ENCODE measurements at places on chromosomes 7 and 10.

DNA sequence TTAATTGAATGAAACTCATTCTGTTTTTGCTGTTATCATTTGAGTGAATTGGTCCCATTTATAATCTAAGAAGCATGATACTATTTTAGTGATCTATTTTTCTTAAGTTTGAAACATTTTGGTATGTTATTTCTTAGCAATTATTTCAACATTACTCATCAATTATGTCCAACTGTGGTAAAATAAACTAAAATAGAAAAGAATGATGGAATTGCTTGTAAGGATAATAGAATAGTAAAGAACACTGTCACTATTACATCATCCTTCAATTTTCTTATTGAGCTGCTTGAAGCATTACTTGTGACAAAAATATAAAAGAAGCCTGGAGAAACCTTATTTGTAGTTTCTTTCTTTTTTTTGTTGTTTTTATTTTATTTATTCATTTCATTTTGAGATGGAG, 42.4 kb downstream of the ZNF487 start:
- no peak for DNase-seq

GRCh38 chr7:21373031-21373430, 54.9 kb upstream of the SP4 start:
- no peak for DNase-seq

DNA sequence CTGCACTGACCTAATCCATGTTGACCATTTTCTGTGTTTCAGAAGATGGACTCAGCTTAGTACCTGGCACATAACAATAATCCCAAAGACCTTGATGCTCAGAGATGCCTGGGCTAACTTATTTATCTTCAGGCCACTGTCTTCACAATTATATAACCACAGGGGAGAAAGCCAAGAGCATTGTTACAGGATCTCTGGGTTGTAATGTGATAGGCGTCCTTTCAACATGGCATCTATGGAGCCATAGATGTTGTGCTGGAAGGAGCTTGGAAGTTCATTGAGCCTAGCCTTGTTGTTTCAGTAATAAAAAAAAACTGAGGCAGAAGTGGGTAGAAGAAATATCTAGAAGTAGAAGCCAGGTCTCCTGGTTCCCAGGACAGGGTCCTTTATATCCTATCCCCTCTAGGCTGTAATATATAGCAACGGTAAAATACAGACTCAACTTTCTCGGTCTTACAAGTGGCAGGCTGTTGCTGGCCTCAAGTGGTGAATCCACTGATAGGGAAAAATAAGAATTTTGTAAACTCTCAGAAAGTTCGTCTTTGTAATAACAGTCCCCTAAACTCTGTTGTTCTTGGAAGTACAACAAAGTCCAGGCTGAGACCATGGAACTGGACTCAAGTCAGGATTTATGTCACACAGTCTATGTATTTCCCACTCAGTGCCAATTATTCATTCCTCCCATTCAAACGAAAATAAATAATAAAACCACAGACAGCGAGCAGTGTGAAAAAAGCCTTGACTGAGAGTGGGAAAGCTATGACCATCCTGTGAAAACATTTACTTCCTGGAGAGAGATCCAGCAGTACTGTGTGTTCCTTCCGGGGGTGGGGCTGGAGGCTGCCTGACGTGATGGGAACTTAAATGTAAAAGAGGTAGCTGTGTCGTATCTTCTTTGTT, 277.6 kb downstream of the REEP3 start:
- DNase-seq = peak; percentile 77

DNA sequence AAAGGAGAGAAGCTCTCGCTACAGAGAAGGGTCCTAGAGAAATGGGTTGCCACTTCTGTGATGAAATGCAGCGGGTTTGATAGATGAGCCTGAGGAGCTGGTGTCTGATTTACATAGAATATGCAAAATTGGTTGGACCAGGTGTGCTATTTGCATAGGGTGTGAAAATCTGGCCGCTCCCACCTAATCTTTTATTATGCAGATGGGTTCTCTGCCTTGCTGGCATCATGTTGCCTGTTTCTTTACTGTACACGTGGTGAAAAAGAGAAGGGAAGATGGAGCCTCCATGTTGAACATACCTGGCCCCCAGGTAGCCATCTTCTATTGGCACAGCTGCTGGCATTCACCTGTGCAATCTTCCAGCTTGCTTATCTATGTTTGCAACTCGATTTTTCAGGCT, 212.2 kb downstream of the ANKRD7 start:
- no peak for DNase-seq

- DNase-seq = no peak
Observed at GRCh38 chr10:75375838-75376237, 25.7 kb downstream of the ZNF503 start.

GRCh38 chr10:525565-526315, 163.7 kb downstream of the DIP2C start:
- DNase-seq = no peak

GRCh38 chr10:717458-717857, 28.0 kb upstream of the DIP2C start:
- DNase-seq = no peak

DNA sequence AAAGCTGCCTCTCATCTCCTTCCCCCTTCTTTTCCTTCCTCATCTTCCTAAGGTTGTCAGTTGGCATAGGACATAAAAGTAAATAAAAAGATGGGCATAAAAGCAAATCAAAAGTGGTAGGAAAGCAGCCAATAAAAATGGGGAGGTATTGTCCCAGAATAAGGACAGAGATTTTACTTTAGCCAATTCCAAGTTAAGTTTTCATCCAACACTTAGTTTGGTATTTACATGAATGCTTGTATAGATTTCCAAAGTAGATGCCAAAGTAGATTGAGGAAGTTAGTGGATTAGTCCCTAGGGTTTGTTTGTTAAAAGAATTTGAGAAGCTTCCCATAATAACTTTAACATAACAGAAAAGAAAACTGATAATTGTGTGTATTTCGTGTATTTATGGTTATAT, 33.7 kb downstream of the HDAC9 start:
- no peak for DNase-seq

GRCh38 chr10:43867113-43867512, 218.4 kb upstream of the ZNF32 start:
- no peak for DNase-seq
